ENCODE measurements at places on chromosomes 6 and 20. TPM values are rescaled to one million over a fixed set of nuclear protein-coding genes. Genes with fewer than 3 reads are reported as not detected.

DNA sequence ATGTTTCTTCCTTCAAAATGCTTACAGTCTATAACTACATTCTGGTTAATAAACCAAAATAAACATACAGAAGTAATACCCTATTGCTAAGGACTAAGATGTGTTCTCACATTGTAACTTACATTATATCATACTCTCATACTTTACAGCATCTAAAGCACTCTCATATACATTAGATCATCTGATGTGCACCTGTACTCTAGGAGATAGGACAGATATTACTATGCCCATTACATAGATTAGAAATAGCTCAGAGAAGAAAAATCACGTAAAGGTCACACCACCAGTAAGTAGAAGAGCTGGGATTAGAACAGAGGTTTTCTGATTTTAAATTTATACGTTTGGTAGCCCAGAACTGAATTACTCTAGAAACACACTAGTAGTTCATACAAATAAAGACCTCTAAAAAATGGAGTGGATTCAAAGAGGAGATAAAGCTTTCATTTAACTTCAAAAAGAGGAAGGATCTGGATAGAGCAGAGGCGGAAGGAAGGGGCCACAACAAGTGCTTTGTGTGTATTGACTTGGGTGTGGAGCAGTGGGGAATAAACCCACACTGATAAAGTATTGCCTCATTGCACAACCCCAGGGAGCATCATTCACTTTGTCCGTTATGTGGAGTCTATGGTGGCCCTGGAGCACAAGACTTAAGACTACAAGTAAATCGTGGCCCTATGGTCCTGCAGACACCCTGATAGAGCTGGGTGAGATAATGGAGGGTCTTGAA lies 30.9 kb downstream of the SLC2A12 start:
- DNase-seq = no peak

- peak; percentile 49 for DNase-seq
These were observed 43.3 kb downstream of the IRAK1BP1 start for GRCh38 chr6:78910591-78911171.

TUBB2B gene
- 1.3 TPM for total RNA-seq

DNA sequence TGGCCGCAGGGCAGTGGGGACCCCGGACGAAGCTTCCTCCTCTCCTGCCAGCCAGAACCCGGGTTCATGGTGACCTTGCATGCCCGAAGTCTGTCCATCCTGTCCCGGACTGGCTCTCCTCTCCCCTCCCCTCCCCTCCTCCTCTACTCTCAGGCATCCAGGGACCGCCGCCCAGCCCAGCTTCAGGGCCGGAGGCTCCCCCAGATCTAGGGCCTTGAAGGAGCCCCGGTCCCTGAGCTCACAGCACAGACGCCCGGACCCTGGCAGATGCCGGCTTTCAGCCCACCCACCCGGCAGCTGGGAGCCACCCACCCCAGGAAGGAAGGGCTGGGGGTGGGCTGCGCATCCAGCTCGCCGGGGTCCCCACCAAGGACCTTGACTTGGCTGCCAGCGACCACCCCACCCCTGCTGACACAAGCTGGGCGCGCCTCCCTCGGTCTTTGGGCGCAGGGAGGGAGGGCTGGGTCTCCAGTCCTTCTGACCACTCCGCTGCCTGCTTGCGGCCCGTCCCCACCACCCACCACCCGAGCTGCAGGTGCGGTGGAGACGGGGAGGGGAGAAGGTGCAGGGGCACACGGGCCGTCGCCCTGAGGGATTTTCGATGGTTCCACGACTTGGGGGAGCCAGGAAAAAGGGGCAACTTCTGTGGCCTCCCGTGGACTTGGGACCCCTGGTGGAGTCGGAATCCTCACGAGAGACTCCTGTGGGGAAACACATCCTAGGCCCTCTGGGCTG lies 5.8 kb upstream of the ABHD16B start:
- DNase-seq = no peak

All from Right ventricle myocardium superior (tissue), 1 donor.